Brain pericyte (primary cell): ENCODE measurements at places on chromosomes 1 and 21.

DNA sequence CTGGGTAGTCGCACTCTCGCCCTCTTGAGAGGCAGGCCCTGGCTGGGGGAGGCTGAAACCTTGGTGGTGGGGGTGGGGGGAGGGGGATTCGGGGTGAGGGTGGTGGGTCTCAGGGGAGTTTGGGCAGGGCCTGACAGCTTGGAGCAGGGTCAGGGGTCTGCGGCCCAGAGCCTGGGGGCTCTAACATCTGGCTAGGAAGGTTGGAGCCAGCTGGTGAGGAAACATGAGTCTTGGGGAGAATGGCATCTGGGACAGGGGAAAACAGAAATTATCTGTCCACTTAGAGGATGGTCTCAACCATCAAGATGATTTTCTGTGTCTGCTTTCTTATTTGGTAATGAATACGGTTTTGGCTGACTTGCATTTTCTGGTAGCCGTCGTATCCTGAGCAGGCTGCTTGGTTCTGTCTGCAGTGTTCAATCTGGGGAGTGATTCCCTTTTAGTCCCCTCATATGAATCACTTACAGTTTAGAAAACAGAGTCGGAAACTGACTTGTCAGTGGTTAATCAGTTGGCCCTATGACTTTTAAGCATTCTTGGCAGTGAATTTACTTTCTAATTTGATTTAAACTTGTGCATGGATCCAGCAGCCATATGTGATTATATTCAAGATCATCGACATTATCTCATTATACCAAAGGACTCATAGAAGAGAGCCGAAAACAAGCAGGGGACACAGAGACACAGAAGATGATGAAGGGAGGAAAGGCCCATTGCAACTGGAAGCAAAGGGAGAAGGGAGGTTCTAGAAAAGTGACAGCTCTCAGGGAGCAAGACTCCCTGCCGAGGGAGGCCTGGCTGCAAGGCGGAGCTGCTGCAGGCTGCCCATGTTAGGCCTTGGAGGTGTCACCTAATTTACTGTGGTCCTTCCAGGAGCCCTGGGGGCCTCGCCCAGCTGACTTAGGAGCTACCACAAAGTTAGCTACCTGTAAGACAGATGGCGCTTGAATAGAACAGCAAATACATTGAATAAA is 237.6 kb downstream of the SDCCAG8 start:
- no peak for DNase-seq

- DNase-seq = no peak
Measured at GRCh38 chr1:185281245-185281644, 35.8 kb downstream of the IVNS1ABP start.

DNA sequence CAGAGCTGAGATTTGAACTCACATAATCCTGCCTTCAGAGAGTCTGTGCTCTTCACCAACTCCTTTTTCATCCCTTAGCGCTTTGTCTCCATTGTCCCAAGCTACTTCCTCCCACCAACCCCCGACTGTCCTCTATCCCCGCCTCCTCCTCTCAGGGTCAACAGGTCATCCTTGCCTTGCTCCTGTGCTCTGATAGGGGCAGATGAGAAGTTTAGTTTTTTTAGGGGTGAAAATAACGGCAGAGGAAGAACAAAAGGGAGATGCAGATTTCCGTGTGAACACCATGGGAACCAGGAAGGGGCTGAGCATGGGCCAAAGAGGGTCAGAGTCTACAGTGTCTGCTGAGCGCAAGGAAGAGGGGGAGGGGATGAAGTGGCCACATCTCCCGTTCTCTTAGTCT is 31.9 kb downstream of the GLUL start:
- DNase-seq = no peak

GRCh38 chr1:26693599-26694572 is 1.9 kb upstream of the ARID1A start:
- DNase-seq = no peak

GRCh38 chr1:221335161-221336101 is 406.5 kb downstream of the DUSP10 start:
- DNase-seq = no peak

DNA sequence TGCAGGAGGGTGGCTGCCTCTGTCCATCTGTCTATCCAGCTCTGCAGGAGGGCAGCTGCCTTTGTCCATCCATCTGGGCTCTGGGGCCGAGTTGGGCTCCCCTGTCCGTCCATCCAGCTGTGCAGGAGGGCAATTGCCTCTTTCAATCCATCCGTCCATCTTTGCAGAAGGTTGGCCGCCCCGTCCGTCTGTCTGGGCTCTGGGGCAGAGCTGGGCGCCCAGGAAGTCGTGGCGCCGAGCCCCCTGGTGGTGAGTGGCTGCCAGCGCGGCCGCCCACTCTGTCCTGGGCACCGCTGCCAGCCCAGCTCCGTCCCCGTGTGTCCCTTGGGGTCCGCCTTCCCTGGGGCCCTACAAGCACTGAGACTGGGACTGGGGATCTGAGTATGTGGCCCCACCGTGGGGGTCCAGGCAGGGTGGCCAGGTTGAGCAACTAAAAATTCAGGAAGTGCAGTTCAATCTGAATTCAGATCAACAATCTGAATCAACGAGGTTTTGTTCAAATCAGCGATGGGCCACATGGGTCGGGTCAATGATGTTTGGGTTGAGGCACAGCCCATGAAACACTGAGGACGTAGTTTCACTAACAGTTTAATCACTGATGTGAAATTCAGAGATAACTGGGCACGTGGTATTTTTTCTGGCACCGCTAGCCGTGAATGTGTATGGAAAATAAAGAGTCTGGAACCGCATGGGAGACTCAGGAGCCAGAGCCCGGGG is 99.1 kb upstream of the ACTRT2 start:
- no peak for DNase-seq

DNA sequence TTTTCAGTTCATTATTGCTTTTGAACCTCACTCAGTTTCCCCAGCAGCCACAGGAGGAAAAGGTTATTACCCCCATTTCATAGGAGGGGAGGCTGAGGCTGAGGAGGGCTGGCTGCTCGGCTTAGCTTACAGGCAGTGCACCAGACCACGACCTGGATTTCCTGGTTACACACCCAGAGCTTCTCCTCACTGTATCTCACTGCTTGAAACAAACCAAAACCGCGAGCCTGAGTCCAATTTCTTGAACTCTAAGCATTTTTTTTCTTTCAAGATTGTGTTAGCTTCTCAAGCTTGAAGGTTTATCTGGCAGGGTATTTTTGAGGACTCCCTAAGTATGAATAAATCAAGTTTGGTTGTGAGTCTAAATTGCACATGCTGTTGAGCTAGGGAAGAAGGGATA is 188.9 kb upstream of the EDN2 start:
- DNase-seq = no peak

- DNase-seq = no peak
Measured at GRCh38 chr1:147630447-147630846, 39.9 kb downstream of the ACP6 start.

DNA sequence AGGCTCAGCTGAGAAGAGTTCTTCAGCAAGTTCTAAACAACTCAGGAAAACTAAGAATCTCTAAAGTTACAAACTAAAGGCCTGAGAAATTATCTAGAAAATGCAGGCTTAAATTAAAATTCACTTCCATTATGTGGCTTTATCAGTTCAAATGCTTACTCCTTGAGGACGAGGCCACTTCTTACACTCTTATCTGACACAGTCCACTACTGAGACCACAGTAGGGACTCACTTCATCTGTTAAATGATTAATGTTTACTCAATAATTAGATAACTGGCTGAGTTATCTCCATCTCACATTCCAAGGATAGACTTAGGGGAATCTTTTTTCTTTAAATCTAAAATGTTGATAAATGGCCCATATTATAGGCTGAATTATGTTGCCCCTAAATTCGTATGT is 1.6 kb downstream of the C1orf141 start:
- no peak for DNase-seq

GRCh38 chr1:156099282-156099681 is 15.2 kb upstream of the LMNA start:
- no peak for DNase-seq

- no peak for DNase-seq
Measured at GRCh38 chr1:109802136-109802900, 38.6 kb upstream of the EPS8L3 start.

DNA sequence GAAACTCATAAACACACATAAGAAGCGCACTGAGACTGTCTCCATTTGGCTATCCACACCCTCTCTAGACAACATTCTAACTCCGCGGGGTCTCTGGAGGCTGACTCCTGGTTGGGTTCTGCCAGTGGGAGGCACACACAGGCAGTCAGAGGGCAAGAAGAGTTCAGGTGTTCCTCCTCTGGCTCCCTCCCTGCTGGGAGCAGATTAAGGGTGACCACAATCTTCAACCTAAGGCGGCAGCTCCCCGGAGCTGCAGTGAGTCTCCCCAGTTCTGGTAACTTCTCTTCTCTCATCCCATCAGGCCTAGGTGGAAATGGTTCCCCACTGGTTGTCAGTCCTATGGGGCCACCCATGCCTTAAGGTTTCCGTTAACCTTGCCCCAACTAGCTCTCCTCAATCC is 7.4 kb upstream of the TENT5C start:
- DNase-seq = no peak

GRCh38 chr1:215192306-215192705 is 109.8 kb downstream of the KCNK2 start:
- DNase-seq = no peak

DNA sequence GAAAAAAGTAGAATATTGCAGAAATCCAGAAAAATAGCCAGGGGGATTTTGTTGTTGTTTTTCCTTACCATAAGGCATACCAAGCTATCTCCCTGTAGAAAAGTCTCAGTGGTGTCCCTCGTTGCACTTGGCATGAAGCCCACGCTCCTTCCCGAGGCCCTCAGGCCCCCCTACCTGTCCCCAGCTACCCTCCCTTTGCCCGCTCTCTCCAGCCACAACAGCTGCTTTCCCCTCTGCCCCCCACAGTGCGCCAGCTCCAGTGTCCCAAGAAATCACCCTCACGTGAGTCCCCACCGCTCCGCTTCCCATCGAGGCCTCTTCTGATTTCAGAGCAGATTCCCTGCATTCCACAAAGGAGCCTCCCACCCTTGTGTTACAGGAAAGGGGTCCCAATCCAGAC is 8.4 kb downstream of the AGTRAP start:
- DNase-seq = no peak

GRCh38 chr1:85047472-85048295 is 616 bp downstream of the MCOLN3 start:
- no peak for DNase-seq

DNA sequence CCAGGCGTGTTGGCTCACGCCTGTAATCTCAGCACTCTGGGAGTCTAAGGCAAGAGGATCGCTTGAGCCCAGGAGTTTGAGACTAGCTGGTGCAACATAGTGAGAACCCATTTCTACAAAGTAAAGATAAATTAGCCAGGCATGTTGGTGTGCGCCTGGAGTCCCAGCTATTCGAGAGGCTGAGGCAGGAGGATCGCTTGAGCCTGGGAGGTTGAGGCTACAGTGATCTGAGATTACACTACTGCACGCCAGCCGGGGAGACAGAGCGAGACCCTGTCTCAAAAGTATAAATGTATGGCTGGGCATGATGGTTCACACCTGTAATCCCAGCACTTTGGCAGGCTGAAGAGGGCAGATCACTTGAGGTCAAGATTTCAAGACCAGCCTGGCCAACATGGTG is 51.5 kb upstream of the LBR start:
- DNase-seq = no peak

GRCh38 chr1:221449801-221450470 is 292.0 kb downstream of the DUSP10 start:
- no peak for DNase-seq
